ENCODE measurements at places on chromosomes 4 and X. TPM values are rescaled to one million over a fixed set of nuclear protein-coding genes. Genes with fewer than 3 reads are reported as not detected.

DNA sequence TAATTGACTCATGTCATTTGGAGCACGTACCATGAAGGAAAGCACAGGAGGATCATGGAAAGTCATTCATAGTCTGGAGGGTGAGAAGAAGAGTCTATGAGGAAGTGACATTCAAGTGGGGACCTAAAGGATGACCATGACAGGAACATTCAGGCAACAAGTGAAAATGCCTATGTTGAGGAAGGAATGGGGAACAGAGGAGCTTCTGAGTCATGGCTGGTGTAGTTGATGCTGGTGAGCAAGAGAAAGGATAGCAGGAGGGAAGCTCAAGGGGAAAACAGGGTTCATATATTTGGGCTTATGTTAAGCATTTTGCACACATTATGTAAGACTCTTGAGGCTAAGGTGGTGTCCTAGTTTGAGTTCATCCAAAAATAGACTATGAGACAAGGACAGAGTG, 318.6 kb downstream of the HNRNPD start:
- no peaks in the 10 kb centered on the region for H3K4me1 ChIP-seq
- H3K27me3 ChIP-seq: no peaks in the 10 kb centered on the region
- no peak for DNase-seq
- H3K4me3 ChIP-seq: no peak overlapping the region

GRCh38 chr4:47155919-47156318, 124.6 kb downstream of the GABRB1 start:
- H3K27me3 ChIP-seq: no peaks in the 10 kb centered on the region
- no peak overlapping the region for H3K27ac ChIP-seq
- DNase-seq: no peak
- no peaks in the 10 kb centered on the region for H3K36me3 ChIP-seq
- H3K4me3 ChIP-seq: no peak overlapping the region
- H3K4me1 ChIP-seq: no peaks in the 10 kb centered on the region

DNA sequence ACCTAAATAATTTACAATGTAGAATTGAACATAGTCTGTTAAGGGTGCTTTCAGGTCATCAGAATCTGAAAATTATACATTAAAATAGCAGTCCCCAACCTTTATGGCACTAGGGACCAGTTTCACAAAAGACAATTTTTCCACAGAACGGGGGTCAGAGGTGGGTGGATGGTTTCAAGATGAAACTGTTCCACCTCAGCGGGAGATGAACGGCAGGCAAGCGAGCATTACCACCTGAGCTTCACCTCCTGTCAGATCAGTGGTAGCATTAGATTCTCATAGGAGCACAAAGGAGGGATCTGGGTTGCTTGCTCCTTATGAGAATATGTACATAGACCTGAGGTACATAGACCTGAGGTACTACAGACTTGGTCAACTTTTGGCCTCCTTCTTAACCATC, 29.0 kb downstream of the LRBA start:
- no peaks in the 10 kb centered on the region for H3K36me3 ChIP-seq
- H3K4me1 ChIP-seq: peaks cover 7% of the 10 kb centered on the region
- H3K27ac ChIP-seq: no peak overlapping the region
- no peaks in the 10 kb centered on the region for H3K27me3 ChIP-seq

DNA sequence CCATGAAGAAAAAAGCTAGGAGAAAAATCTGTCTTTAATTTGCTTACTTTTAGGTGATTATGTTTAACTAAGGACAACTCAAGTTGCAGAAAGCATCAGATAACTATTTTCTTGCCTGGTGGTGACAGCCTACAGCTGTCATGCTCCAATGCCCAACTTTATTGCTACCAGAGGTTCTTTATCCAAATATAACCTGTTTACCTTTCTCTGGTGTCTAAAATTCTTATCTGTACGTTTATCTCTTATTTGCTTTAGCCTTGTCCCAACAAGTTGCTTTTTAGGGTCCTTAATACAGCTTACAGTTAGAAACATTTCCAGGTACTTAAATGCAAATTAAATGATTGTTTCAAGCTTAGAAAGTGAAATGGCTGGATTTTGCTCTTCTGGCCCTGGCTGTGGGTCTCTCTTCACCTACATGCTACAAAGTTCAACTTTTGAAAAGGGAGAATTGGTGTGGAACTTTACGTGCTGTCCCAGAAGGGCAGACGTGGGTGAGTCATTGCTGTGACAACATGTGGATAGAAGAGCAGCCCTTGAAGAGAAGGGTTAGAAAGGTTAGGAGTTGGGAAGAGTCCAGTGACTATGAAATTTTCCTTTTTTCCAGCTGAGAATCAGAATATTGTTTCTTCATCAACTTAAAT, 60.7 kb downstream of the HPGD start:
- no peak overlapping the region for H3K4me3 ChIP-seq
- H3K27ac ChIP-seq: no peak overlapping the region
- no peak for DNase-seq
- no peaks in the 10 kb centered on the region for H3K36me3 ChIP-seq

DNA sequence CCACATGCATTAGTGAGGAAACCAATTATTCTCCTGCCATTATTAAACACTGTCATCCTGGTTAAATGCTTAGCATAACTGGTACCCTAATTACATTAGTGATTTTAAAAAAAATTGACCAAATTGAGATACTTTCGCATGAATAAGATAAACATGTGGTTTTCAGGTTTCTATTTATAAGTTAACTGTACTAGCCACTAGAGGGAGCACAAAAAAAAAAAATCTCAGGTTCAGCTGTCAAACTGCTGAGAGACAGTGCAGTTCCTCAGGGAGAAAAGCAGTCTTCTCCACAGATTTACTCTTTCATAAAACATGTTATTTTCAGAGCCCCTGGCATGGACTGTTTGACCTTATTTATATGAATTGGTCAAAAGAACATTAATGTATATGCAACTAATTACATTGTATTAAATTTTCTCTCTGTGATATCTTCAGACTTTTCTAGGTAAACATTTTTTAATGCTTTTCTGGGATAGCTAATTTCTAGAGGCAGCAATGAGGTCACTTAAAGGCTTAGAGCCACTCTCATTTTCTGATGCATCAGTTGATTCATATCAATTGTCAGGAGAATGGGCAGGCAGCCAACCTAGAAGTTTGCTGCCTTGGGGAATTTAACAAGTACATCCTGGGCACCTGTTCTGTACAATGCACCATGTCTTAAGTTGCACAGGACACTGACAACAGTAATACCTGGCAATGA, 167.5 kb downstream of the CDS1 start:
- H3K27ac ChIP-seq: no peak overlapping the region
- DNase-seq: no peak
- peaks cover 18% of the 10 kb centered on the region for H3K4me1 ChIP-seq
- H3K36me3 ChIP-seq: peaks cover 100% of the 10 kb centered on the region
- H3K27me3 ChIP-seq: no peaks in the 10 kb centered on the region
- H3K4me3 ChIP-seq: no peak overlapping the region

DNA sequence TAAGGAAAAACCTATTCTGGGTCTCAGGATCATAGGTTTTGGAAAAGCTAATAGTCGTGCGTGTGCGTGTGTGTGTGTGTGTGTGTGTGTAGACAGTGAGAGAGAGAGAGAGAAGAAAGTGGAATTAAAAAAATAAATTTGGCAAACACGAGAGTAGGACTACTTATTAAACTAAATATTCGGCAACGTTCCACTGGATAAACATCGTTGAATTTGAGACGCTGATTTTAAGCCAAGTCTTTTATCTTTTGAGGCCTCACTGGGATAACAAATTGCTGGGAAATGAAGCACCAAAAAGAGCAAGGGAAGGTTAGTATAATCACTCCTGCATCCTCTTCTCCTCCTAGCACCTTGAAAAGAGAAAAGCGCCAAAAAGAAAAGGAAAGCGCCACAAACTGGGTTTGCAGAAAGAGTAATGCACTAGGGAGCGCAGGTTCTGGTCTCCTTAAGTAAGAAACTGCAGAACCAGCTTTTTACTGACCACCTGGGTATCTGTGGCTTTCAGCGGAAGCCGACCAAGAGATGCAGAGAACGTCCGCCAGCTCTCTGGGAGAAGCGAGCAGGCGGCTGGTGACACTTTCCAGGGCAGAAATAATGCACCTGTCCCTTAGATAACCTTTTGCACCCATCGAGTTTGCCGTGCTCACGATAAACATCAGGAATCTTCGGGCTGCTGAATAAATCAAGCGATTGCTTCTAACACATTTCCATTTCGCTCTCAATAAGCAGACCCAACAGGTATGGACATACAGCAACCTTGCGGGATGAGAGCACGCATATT, 3.4 kb downstream of the ATOH1 start:
- H3K4me1 ChIP-seq: peaks cover 36% of the 10 kb centered on the region
- H3K27ac ChIP-seq: no peak overlapping the region
- DNase-seq: no peak
- H3K36me3 ChIP-seq: no peaks in the 10 kb centered on the region
- peaks cover 91% of the 10 kb centered on the region for H3K27me3 ChIP-seq

DNA sequence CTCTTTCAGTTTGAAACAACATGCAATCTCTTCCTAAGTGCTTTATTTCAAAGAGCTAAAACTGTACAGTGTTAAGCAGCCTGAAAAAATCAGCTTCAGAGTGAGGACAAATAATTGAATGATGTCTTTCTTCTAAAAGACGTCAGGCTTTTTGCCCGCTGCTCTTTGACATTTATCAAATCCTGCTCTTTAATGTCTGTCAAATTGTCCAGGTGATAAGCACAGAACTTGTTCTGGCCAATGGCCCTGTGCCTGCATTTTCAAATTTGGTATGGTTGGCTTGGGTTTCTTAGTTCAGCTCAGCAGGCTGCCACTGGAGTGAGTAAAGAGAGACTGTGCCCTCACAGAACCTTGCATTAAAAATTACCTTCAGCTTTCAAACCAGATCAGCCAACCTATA, 712.9 kb upstream of the LCORL start:
- peak; percentile 7 for DNase-seq
- H3K4me1 ChIP-seq: no peaks in the 10 kb centered on the region
- no peaks in the 10 kb centered on the region for H3K36me3 ChIP-seq
- no peak overlapping the region for H3K4me3 ChIP-seq
- H3K27me3 ChIP-seq: no peaks in the 10 kb centered on the region

- no peaks in the 10 kb centered on the region for H3K27me3 ChIP-seq
- no peak overlapping the region for H3K4me3 ChIP-seq
- H3K4me1 ChIP-seq: no peaks in the 10 kb centered on the region
- DNase-seq: no peak
- no peaks in the 10 kb centered on the region for H3K36me3 ChIP-seq
- H3K27ac ChIP-seq: no peak overlapping the region
Measured at GRCh38 chr4:20359692-20360091, 108.0 kb downstream of the SLIT2 start.

GRCh38 chr4:139841464-139842195, 176.0 kb downstream of the MGST2 start:
- no peaks in the 10 kb centered on the region for H3K27me3 ChIP-seq
- H3K27ac ChIP-seq: no peak overlapping the region
- no peak for DNase-seq
- H3K4me3 ChIP-seq: no peak overlapping the region
- peaks cover 33% of the 10 kb centered on the region for H3K4me1 ChIP-seq

CHST7 gene
- polyA plus RNA-seq: 27.7 TPM

HSFX1 gene
- 0.66 TPM for polyA plus RNA-seq

- no peaks in the 10 kb centered on the region for H3K27me3 ChIP-seq
- no peak overlapping the region for H3K4me3 ChIP-seq
- no peak for DNase-seq
- peaks cover 28% of the 10 kb centered on the region for H3K36me3 ChIP-seq
- no peak overlapping the region for H3K27ac ChIP-seq
Measured at GRCh38 chr4:7854216-7854615, 85.4 kb downstream of the AFAP1 start.

- H3K4me3 ChIP-seq: no peak overlapping the region
- H3K27me3 ChIP-seq: no peaks in the 10 kb centered on the region
- H3K27ac ChIP-seq: no peak overlapping the region
- H3K4me1 ChIP-seq: no peaks in the 10 kb centered on the region
- no peaks in the 10 kb centered on the region for H3K36me3 ChIP-seq
- DNase-seq: no peak
Measured at GRCh38 chr4:134533068-134533467, 331.5 kb upstream of the PABPC4L start.

DNA sequence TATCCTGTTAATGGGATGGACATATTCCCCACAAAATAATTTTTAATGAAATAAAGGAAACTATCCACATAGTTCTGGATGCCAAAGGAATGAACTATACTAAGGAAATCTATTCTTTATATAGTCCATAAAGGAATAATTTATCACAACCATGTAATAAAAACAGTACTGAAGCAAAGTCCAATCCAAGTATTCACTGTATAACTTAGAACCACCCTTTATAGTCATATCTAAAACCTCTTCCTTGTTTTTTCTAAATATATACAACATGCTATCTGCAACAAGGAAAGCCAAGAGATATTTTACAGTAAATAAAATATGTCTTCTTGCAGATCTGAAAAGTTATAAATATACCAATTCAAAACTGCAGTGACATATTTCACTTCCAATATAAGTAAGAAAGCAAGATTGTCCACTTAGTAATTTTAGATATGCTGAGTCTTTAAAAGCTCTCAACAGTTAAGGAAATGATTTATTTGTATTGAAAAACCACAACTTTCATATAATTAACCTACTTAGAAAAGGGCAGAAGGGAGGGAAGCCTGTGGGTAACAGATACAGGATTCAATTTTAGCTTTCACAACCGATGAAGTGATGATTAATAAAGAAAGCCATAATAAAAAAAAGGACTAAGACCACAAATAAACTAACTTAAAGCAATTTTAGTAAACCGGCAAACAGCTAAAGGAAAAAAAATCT, 8.0 kb downstream of the NR3C2 start:
- peaks cover 41% of the 10 kb centered on the region for H3K4me1 ChIP-seq
- DNase-seq: no peak
- no peaks in the 10 kb centered on the region for H3K27me3 ChIP-seq
- no peak overlapping the region for H3K27ac ChIP-seq
- no peak overlapping the region for H3K4me3 ChIP-seq
- H3K36me3 ChIP-seq: peaks cover 4% of the 10 kb centered on the region

DNA sequence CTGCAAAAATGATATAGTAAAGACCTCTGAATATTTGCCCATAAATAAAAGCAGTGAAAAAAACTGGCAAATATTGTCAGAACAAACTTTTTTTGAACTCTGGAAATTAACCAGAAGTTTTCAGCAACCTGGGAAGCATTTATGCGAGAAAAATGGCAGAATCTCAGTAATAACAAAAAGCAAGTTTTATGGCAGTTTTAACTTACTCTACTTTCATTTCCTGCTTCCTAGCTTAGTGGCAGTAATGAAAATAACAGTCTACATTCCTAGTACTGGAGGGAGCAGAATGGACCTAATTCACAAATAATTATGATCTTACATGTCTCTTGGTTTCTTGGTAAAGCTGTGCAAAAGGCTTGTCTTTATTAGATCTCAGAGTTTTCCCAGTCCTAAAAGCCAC, 460.1 kb downstream of the NAF1 start:
- no peaks in the 10 kb centered on the region for H3K27me3 ChIP-seq
- H3K27ac ChIP-seq: no peak overlapping the region
- peak overlapping the region; percentile 29 for H3K4me3 ChIP-seq
- H3K36me3 ChIP-seq: no peaks in the 10 kb centered on the region
- no peak for DNase-seq
- H3K4me1 ChIP-seq: peaks cover 3% of the 10 kb centered on the region

DNA sequence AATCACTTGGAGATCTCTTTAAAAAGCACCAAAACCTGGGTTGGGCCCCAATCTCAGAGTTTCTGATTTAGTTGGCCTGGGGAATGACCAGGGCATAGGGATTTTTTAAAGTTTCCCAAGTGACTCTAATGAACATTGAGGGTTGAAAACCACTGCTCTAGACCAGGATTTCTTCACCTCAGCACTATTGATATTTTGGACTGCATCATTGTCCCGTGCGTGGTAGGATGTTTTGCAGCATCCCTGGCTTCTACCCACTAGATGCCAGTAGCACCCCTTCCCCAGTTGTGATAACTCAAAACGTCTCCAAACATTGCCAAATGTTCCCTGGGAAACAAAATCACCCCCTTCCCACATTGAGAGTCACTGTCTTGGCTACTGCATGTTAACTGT, 61.8 kb downstream of the ATXN3L start:
- H3K4me3 ChIP-seq: no peak overlapping the region
- H3K36me3 ChIP-seq: no peaks in the 10 kb centered on the region
- no peaks in the 10 kb centered on the region for H3K27me3 ChIP-seq
- no peak for DNase-seq

All from heart right ventricle (tissue), 16 donors.